ENCODE measurements at places on chromosomes 2 and 18.

DNA sequence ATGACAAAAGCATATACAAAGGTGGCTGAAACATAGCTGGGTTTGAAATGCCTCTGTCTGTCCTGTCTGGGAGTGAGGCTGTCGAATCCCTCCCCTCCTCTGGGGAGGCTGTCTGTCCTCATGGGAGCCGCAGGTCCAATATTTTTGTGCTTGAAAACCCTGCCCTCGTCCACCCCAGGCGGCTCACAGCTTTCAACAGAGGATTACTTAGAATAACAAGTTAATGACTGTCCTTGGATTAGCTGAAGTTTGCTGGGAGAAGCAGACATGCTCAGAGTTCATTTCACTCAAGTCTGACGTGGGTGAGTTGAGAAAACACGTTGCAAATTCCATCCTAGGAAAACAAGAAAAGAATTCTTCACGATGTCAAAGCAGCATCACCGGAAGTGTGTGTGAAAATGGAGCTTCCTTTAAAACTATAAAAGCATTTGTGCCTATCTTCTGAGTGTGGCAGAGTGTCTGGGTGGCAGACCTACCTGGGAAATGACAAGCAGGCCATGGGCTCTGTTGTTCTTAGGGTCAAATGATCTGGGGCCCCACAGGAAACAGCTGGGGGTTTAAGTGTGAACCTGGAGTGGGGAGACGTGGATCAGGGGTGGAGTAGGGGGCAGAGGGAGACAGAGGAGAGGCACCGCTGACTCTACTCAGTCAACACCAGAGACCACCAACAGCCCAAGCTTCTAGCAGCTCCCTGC lies 77.1 kb downstream of the DDX1 start:
- DNase-seq = no peak

GRCh38 chr2:100106460-100106859 lies 35.9 kb downstream of the AFF3 start:
- DNase-seq = no peak

- DNase-seq = no peak
These were observed 96.9 kb downstream of the TPO start for GRCh38 chr2:1510176-1510575.

GRCh38 chr18:29496152-29496680 lies 1319.3 kb upstream of the CDH2 start:
- DNase-seq = no peak

- no peak for DNase-seq
These were observed 78.5 kb downstream of the EXOC6B start for GRCh38 chr2:72747344-72747743.

- DNase-seq = no peak
These were observed 368.3 kb downstream of the RAD51AP2 start for GRCh38 chr2:17149945-17150344.

DNA sequence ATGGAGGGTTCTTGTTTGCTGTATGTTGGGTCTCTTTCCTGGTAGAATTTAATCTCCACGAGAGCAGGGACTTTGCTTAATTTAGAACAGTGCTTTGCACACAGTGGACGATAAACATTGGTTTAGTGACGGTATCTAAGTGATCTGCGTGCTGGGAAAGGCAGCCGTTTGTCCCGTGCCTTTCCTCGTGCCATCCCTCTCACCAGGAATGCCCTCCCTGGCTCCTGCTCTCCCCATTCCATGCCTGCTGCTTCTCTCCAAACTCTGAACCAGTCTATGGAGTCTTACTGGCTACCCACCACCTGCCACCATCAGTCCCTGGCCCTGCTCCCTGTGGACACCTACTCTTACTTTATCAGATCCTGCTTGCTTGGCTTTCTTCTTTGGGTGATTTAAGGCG lies 27.3 kb upstream of the TNP1 start:
- no peak for DNase-seq

DNA sequence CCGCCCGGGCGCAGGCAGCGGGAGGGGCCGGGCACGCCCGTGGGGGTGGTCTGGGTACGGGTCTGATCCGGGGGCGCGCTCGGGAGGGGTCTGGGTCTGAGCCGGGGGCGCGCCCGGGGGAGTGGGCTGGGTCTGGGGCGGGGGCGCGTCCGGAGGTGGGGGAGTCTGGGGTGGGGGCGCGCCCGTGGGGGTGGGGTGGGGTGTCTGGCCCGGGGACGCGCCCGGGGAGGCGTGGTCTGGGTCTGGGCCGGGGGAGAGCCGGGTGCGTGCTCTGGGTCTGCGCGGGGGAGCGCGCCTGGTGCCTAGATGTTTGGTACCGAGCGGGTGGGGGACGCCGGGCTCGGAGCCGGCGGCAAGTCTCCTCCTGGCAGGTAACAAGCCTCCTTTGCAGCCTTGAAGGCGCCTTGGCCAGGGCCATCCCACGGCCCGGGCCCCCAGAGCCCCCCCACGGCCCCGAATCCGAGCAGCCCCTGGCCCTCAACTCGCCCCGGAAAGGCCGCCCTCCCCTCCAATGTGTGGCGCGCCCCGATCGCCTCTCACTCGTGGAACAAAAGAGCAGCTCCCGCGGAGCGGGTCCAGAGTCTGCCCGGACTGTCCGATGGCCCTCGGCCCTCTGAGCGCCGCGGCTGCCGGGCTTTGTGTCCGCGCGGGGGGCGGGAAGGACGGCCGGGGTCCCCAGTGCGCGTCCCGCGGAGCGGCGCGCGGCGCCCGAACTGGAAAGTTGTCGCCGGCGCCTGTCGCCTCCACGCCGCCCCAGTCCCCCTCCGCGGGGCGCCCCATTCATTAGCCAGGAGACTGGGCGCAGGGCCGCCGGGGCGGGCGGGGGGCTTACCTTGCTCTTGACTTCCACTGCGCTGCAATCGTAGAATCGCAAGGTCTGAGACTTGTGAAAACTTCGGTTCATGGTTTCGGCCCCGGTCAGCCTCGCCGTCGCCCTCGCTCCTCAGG lies 595 bp downstream of the PARD6G start:
- no peak for DNase-seq

DNA sequence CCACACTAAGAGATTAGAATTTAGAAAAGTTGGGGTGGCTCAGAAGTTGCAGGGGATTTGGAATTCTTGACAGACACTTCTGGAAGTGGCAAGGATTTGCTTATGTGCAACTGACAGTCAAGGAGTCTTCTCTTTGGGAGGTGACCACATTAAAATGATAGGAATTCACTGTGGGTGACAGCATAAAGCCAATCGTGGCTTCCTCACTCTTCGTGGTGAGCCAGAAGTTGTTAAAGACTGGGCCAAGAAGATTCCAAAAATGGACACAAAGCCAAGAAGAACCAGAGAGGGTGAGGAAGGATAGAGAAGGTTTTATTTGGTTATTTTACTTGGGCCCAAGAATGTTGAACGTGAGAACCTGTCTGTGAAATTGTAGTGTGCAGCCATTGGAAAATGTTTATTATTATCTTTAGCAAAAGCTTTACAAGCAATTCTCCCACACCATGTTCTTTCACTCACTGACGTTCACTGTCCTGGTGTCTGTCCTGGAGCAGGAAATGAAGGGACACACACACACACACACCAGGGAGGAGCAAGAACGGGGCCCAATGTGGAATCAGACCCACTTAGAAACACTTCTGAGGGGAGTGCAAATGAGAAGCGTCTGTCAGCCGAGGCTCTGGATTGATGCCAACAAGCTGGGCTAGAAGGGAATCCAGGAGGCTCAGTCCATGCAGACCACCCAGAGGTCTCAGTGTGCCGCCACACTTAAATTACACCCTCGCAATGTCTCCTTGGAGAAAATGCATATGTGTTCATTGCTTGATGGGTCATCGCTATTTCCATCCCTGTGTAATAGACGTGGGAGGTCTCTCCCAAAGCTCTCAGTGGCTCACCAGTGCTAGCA lies 37.2 kb downstream of the STEAP3 start:
- no peak for DNase-seq

DNA sequence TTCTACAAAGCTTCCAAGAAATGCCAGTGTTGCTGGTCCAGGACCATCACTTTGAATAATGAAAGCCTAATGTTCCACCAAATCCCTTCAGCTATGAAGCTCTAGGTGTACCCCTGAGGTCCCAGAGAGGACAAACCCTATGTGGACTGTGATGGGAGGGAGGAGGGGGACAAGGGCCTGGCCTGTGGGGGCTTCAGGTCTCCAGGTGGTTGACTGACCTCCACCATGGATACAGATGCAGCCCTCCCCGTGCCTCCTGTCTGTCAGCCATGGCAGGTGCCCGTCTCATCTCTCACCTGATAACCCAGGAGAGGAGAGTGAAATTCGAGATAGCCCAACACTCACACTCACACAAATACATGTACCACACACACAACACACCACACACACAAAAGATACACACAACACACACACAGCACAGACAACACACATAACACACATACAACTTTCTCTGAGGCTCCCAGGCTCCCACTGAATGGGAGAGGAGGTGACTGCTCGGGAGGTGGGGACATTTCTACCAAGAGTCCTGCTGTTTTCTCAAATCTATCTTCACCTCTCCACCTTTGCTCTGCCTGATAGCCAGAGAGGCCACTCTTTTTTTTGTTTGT lies 12.8 kb upstream of the RHOB start:
- DNase-seq = no peak

GRCh38 chr18:1394966-1395365 lies 490.3 kb downstream of the ADCYAP1 start:
- DNase-seq = no peak

GRCh38 chr2:101175991-101176390 lies 24.8 kb upstream of the TBC1D8 start:
- DNase-seq = no peak

DNA sequence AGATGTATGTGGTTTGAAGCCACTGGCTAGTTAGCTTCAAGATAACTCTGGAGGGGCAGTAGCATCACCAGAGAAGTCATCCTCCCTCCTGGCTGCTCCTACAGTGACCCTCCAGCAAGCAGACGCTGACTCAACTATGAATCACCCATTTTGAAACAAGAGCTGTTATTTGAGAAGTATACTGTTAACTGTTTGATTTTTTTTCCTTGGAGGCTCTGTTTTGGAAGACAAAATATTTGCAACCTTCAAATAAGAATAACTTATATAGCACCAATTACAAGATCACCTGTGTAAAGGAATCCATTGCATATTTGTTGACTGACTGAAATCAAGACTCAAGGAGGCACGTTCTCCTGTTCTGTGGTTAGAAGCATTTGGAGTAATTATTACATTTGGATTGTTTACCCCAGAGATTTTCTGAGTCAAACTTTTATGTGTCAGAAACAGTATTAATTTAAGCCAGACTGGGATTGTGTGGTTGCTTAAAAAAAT lies 313.8 kb downstream of the MTX2 start:
- DNase-seq = no peak

DNA sequence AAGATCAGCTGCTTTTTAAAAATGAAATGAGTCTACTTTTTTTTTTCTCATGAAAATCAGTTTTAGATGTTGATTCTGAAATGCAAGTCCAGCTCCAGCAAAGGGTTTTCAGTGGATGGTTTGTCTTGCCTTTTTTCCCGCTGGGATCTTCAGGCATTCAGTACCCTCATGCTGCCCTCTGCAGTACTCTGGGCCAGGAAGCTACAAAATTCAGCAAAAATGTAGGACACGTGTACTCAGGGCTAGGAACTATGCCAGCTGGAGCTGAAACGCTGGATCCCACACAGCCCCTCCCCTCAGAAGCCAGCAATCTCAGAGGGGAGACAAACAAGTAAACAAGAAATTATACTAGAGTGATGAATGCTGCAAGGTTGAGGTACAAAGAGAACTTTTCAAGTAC lies 97.3 kb downstream of the MMADHC start:
- no peak for DNase-seq

DNA sequence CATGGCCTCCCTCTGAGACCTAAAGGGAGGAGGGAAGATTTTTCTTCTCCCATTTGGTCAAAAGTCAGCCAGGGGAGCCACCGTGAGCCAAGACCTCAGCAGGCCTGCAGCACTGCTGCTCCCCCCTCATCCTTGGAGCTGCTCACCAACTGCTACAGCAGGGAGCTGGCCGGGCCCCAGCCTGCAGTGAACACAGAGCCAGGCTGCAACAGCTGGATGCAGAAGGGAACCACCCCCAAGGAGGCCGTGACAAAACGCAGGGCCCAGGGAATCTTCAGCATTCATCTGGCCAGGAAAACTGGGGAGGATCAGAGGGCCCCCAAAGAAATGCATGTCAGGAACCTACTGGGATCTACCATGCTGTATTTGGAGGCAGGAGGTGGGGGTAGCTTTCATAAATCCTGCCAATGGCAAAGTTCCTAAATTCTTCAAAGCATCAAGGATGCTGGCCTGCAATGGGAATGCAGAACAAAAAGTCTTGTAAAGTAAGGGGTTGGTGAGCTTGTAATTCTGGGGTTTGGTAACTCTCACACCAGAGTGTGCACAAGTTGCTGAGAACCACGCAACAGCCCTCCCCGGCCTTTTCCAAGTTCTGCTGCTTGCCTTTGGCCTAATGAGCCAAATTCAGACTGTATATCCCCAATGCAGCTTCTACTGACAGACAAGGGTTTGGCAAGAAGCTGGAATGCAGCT lies 61.0 kb downstream of the CACNB4 start:
- no peak for DNase-seq

GRCh38 chr2:159879051-159879604 lies 81.1 kb upstream of the CD302 start:
- DNase-seq = no peak

DNA sequence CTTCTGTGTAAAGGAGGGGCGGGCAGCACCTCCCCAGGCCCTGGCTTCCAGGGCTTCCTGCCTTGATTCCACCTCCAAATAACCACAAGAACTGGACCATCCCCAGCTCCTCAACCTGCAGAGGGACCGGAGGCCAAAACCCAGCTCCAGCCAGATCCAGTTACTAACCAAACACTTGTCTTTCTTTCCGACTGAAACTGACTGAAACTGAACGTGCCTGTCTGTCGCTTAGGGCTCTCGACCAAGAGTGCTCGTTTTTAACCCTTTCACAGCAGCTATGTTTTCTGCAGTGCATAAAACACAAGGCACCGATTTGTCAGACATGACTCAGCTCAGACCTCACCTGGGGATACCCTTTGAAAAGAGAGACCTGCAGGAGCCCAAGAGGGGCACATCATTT lies 249.9 kb upstream of the SIX2 start:
- DNase-seq = no peak

DNA sequence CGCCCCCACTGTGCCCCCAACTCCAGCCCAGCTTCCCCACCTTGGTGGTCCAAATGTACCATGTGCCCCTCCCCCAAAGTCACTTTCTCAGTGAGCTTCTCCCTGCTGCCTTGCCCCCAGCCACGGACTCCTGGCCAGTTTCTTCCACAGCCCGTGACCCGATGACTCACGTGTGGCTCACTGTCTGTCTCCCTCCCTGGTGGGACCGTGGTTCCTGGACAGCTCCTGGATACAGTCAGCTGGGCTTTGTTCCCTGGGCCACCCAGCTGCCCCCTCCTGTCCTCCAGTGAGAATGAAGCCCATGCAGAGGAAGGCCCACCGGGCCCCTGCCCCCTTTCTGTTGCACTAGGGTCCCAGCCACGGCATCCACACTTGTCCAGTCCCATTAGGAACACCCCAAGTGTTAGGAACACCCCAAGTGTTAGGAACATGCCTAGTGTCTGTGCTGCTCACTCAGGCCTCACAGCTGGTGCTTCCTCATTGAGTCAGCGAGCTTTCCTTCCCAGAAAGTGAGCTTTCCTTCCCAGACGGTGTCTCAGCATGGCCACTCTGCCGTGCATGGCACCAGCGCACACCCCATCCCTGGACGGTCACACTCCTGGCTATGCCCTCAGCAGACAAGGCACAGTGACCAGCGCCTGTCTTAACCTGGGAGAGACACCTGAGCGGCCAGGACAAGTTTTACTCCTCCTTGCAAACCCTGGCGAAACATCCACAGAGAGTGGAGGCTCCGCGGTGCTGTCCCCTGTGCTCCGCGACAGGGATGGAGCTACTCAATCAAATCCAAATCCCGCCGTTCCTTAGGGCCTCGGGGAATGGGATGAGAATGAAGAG lies 44.8 kb upstream of the CTDP1 start:
- no peak for DNase-seq
